ENCODE measurements at places on chromosomes 16 and 17. TPM values are rescaled to one million over a fixed set of nuclear protein-coding genes. Genes with fewer than 3 reads are reported as not detected.
A peak's percentile ranks its signal among the peaks of the same experiment; 100 is the strongest.

DNA sequence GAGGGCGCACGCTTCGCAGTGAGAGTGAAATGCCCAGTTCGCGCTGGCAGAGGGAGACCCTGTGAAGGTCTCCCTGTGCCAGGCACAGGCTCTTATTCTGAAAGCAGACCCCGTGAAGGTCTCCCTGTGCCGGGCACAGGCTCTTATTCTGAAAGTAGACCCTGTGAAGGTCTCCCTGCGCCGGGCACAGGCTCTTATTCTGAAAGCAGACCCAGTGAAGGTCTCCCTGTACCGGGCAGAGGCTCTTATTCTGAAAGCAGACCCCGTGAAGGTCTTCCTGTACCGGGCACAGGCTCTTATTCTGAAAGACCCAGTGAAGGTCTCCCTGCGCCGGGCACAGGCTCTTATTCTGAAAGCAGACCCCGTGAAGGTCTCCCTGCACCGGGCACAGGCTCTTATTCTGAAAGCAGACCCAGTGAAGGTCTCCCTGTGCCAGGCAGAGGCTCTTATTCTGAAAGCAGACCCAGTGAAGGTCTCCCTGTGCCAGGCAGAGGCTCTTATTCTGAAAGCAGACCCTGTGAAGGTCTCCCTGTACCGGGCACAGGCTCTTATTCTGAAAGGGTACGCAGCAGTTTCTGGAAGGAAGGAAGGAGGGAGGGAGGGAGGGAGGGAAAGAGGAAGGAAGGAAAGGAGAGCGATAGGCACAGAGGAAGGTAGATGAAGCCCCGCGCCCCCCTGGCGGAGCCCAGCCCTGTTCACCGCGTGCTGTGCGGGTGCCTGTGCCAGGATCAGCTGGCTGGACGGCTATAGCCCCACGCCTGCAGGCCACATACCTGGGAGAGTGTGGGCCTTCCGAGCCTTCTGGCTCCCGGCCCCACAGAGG lies 55.3 kb downstream of the WDR45B start:
- peak; percentile 79 for DNase-seq

GRCh38 chr17:28405632-28406472 lies at the start of gene SLC46A1:
Gene SLC46A1 (minus strand): TSS chr17:28406212. CDS start chr17:28406114, 98 bp downstream.
- peak; percentile 83 for DNase-seq

DNA sequence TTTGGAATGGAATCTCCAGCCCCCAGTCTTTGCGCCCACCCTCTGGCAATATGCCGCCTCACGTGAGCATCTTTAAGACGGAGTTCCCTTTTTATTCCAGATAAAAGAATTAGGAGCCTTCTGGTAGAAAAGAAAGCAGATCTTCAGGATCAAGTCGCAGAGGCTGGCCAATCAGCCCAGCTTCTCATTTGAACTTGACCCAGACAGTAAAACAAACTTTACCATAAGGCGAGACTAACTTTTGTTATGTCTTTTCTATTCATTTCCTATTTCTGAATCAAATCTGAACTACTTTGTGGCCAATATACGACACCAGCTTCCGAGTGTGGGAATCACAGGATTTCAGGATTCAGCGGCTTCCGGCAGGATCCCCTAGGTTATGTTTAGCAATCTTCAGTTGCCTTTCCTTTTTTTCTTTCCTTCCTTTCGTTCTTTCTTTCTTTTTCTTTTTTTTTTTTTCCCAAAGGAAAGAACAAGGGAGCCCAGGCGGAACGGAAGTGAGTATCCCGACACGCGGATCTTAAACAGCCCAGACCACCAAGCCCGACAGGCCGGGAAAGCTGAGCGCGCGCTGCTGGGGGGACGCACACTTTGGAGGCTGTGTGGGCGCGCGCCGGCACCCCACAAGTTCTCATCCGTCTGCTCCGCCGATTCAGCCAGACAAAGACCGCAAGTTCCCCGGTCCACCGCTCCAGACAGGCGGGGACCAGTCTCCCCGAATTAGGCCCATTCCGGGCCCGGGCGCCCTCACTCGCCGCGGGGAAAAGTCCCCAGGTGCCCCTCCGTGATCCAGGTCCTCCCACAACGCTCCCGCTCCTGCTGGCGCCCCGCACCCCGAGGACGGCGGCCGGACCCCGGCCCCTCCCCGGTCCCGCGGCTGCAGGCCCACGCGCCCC lies 633 bp downstream of the TBC1D16 start:
- peak; percentile 19 for DNase-seq

- DNase-seq: no peak
Measured at GRCh38 chr17:33940769-33941370, 314.2 kb upstream of the CCL2 start.

DNA sequence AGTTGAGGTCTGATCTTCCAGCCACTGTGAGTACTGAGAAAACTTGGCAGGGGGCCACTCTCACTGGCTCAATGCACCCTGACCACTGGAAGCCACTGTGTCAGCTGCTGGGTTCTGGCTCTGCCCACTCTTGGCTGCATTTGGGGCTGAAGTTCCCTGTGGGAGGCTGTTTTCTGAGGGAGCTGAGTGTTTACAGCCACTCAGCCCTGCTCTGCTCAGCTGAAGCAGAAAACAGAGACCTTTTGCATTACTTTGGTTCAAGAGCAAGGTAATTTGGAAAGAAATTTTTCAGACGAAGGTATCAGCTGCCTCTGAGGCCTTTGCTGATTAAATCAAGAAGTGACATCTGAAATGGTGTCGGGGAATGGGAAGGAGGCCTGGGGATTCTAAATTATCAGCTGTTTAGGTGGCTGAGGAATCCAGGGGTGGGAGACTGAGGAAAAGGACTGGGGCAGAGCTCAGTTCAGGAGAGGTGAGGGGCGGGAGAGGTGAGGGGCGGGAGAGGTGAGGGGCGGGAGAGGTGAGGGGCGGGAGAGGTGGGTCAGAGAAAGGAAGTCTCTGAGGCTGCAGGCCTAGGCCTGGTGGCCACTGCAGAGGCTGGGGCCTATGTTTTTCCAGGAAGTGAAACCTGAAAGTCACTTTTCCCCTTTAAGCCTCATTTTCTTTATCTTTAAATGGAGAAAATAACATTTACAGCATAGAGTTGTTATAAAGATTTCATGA lies at the start of gene ACSM5:
ACSM5 (plus strand) TSS at position 137 of the 723 bp plus-strand sequence. CDS start 1,951 bp downstream, outside the sequence.
- DNase-seq: peak; percentile 73

DNA sequence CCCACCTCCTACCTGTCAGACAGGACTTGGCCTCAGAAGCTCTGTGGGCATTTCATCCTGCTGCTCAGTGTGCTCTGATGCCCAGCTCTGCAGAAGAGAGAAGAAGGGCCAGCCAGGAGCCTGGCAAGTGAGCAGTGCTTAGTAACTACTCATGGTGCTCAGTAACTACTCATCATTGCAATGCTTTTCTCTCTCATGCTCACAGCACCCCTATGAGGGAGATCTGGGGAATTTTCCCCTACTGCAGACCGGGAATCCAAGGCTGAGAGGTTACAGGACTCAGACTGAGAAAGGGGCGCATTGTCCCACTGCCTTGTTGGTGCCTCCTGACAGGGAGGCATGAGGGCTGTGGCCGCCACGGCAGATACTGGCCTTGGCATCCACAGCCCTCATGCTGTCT lies 261.1 kb downstream of the C16orf95 start:
- no peak for DNase-seq

DNA sequence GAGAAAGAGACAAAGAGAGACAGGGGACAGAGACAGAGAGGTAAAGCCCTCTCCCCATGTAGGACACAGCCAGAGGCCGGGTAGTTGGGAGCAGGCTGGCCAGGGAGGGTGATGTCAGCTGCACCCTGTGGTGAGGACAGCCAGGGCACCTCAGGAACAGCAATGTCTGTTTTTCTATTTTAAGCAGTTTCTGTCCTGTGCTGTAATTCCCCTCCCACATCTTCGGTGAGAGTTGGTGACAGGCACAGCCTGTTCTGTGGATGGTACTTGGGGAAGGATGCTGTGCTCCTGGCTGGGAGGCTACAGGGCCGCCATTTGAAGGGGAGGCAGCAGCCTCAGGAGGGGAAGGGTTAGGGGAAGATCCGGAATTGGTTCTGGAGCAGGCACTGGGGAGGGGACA lies 163.5 kb downstream of the SDK2 start:
- no peak for DNase-seq

- DNase-seq: peak; percentile 69
Measured at GRCh38 chr17:74532115-74532514, 840 bp upstream of the CD300LB start.

DNA sequence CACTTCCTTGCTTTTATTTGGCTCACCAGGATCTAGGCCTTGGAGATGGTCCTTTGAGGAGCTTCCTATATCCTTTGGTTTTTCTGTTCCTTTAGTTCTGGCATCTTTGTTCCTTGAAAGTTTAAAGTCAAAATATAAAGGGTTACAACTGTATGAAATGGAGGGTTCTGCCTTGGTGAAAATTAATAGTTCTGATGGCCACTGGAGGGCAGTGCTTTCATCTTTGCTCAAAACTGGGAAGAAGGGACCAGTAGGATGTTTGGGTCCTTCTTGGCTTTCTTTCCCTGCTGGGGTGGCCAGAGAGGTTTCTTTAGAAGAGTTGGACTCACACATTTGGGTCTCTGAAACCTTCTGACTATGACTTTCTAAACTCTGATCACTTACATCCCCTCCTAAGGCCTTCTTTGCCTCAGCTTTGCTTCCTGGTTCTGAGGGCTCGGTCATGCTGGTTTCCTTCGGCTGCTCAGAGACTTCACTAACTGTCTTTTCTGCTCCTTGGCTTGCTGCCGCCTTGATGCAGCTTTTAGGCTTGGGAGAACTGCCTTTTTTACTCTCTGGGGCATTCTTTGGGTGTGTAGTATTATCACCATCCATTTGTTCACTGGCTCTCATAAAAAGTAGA lies 10.9 kb upstream of the ITGA2B start:
- DNase-seq: no peak

- DNase-seq: no peak
Measured at GRCh38 chr17:82098939-82099763, 1.1 kb upstream of the FASN start.

DNA sequence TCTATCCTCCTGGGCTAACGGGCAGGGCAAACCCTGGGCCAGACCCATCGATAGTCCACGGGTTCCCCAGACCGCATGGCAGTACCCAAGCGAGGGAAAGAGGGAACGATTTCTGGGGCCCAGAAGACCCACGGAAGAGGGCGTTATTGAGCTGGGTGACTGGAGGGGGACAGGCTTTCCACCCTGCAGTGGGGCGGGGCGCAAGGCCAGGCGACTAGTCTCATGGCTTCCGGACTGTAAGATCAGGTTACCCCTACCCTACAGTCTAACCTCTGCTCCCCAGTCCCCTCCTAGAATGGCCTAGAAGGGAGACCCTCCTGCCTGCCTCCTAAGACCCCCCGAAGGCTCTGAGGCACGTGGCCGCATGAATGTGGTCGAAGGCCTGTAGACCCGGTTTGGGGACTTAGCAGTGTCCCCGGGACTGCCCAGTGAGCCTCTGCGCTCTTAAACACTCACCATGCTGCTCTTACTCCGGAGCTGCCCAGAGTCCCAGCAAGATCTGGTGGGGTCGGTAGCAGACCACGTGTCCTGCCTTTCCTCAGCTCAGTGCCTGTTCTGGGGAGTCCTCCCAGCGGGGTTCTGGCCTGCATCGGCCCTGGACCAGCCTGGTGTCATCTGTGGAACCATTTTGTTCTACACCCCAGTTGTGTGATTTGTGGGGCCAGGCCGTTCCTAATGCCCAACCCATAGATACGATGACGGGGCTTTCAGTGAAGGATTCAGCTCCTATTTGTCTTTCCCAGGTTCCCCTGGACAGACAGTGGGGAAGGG lies 13.2 kb upstream of the AURKB start:
- DNase-seq: peak; percentile 77

Gene ITGA2B
- 0.22 TPM for polyA plus RNA-seq

Gene PKMYT1
- polyA plus RNA-seq: 2.5 TPM

Gene LPCAT2
- 5.2 TPM for polyA plus RNA-seq

Gene OR2C1
- polyA plus RNA-seq: not detected

Gene GRIN2C
- 0.23 TPM for polyA plus RNA-seq

Gene COPZ2
- polyA plus RNA-seq: 13.2 TPM

Gene CDC27
- polyA plus RNA-seq: 37.4 TPM

Data from heart left ventricle (tissue), 16 donors.